WTC11 (cell line): ENCODE measurements at places on chromosomes 2 and 18.
A peak's percentile ranks its signal among the peaks of the same experiment; 100 is the strongest.

- no peaks in the 10 kb centered on the region for H3K27me3 ChIP-seq
- peak overlapping the region; percentile 11 for H3K4me3 ChIP-seq
- peaks cover 41% of the 10 kb centered on the region for H3K4me1 ChIP-seq
Observed at GRCh38 chr2:8893474-8893873, 56.1 kb upstream of the KIDINS220 start.

DNA sequence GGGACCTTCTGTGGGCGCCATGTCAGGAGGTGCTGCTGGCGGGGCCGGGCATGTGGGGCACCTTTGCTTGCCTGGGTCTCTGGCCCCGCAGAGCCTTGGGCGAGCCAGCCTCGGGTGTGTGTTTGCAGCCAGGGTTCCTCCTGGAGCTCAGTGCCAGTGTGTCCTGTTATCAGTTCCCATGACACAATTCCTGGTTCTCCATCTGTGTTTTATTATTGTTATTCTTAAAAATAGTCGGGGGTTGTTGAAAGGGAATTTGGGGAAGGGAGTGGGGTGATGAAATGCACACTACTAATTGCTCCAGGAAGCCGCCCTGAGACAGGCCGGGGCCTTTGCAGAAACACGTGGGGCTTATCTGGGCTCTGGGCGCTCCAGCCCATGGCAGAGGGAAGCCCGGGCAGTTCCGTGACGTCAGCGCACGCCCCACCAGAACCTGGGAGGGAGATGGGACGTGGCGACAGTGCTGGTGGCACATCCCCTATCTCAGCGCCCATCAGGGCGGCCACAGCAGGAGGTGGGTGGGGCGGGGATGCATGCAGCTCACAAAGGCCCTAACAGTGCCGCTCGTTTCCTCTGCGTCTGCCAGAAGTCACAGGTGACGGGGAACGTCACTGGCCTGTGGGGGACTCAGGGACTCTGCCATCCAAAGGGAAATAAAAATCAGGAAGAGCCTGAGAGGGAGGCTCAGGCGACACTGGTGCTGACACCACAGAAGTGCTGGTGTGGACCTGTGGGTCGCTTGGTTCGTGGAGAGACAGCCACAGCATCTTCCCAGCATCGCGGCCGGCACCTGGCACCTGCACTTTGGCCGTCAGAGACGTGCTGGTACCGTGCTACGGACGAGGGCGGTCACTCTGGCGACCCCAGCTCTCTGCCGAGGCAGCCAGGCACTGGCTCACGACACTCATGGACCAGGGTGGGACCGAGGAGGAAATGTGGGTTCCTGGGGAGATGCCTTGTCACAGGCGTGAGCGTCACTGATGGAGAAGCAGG lies 131.0 kb downstream of the NFATC1 start:
- peaks cover 6% of the 10 kb centered on the region; the same call in 1 of the 2 replicates for H3K4me1 ChIP-seq
- peaks cover 7% of the 10 kb centered on the region for H3K27me3 ChIP-seq
- no peaks in the 10 kb centered on the region; the same call in 1 of the 2 replicates for H3K36me3 ChIP-seq
- 0 out of 2 replicates have a peak overlapping the region, but pooled peaks have one; percentile 57 for H3K27ac ChIP-seq

GRCh38 chr2:131121464-131121863 lies 16.3 kb downstream of the PLEKHB2 start:
- H3K4me3 ChIP-seq: no peak overlapping the region
- H3K36me3 ChIP-seq: peaks cover 36% of the 10 kb centered on the region
- H3K4me1 ChIP-seq: peaks cover 3% of the 10 kb centered on the region
- no peak overlapping the region for H3K27ac ChIP-seq

DNA sequence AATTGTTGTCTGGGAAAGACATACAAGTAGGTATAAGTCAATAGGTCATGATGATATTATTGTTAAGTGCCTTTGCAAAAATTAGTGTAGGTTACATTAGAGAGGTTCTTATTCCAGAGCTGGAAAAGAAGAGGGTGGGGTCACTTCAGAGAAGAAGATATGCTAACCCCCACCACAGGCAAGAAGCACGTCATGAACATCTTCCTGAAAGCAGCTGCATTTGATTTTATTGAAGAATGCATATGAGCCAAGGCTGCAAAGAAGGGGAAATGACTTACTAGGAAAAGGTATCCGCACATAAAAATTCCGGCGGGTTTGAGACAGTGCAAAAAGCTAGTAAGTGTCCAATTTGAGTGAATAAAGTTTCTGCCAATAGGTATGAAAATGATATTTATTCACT lies 195.3 kb upstream of the CDH2 start:
- no peaks in the 10 kb centered on the region for H3K4me1 ChIP-seq
- no peaks in the 10 kb centered on the region for H3K36me3 ChIP-seq
- no peaks in the 10 kb centered on the region for H3K27me3 ChIP-seq
- DNase-seq: no peak
- H3K4me3 ChIP-seq: no peak overlapping the region

GRCh38 chr2:74197049-74197448 lies 1.4 kb upstream of the MTHFD2 start:
- no peak overlapping the region for H3K4me3 ChIP-seq
- peaks cover 13% of the 10 kb centered on the region for H3K36me3 ChIP-seq
- H3K27ac ChIP-seq: peak overlapping the region; percentile 50
- peaks cover 35% of the 10 kb centered on the region for H3K4me1 ChIP-seq
- no peak for DNase-seq
